ENCODE measurements at places on chromosomes 3 and 15.

- no peak for DNase-seq
Measured at GRCh38 chr15:33701304-33701696, 267.0 kb upstream of the CHRM5 start.

GRCh38 chr3:191254098-191254873, 55.2 kb downstream of the OSTN start:
- DNase-seq = no peak

DNA sequence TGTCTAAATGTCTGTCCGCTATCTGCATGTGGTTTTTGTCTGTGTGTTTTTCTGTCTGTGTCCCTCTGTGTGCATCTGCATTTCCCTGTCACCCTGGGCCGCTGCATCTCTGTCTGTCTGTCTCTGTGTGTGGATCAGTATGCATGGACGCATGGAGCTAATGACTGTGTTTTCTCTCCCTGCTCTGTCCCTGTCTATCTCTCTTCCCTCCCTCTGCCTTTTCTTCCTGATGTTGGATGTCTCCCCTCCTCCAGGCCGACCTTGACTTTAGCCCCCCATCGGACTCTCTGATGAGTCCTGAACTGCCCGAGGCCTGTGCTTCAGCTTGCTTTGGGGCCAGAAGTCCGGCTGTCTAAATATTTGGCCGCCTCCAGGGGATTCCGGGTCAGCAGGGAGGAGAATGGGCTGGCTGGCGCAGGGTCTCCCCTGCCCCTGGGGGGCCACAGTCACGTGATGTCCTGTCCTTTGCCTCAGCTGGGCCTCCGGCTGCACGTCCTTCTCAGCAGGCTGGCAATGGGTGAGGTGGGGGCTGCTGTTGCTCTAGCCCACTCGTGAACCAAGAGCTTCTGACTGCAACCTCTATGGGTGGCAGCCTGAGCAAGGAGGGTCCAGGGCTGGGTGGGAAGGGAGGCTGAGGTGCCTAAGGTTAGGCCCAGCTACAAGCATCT, 3.7 kb downstream of the SLC38A3 start:
- DNase-seq = no peak

- no peak for DNase-seq
Measured at GRCh38 chr3:9056581-9056980, 93.3 kb upstream of the RAD18 start.

- no peak for DNase-seq
Measured at GRCh38 chr3:165883117-165883516, 45.9 kb upstream of the BCHE start.

DNA sequence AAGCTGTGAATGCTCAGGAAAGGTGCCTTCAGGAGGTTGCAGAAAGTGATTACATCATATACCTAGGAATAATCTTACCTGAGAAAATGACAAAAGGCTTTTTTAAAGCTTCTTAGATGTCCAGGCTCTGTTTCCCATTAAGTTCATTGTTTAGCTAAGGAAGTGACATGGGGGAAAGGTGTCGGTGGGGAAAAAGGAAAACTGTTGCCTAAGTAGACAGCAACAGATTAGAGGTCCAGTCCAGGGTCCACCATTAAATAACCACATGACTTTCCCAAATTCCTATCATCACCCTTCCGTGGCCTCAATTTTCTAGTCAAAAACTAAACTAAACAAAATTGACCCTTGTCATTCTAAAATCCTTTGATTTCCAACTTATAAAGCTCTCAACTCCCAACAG, 4.3 kb downstream of the WWTR1 start:
- DNase-seq = no peak

GRCh38 chr3:66138336-66139313, 82.2 kb upstream of the SLC25A26 start:
- peak; percentile 38 for DNase-seq

- DNase-seq = no peak
Measured at GRCh38 chr3:67048715-67049074, 50.6 kb downstream of the KBTBD8 start.

DNA sequence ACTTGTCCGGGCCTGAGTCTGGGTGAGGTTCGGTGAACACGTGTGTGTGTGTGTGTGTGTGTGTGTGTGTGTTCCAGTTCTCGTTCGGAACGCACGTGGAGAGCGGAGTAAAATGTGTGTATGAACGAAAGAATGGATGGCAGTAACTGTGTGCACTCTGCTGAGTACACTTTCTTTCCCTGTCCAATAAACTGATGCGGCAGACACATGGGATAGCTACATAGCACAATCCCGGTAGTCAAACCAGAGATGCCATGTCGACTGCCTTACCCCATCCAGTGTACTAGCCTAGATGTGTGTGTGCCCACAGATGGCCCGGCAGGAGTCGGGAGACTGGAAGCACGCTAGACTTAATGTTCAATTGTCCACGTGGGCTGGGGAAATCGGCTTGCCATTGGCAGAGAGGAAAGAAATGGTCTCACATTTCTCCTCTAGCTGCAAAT, 507 bp upstream of the GOLIM4 start:
- DNase-seq = peak; percentile 84

- DNase-seq = no peak
Measured at GRCh38 chr15:86488046-86488445, 408.4 kb downstream of the AGBL1 start.

GRCh38 chr3:120420928-120421551, 29.8 kb downstream of the FSTL1 start:
- DNase-seq = no peak

- no peak for DNase-seq
Measured at GRCh38 chr3:180909369-180910127, 2.9 kb upstream of the FXR1 start.

- no peak for DNase-seq
Measured at GRCh38 chr3:55555873-55556618, 68.9 kb upstream of the WNT5A start.

- DNase-seq = no peak
Measured at GRCh38 chr3:13483286-13483685, 3.2 kb downstream of the HDAC11 start.

- no peak for DNase-seq
Measured at GRCh38 chr3:10292505-10293419, at the start of gene GHRL. TSS of gene GHRL (minus strand) at chr3:10292947. CDS start at chr3:10290180, 2,767 bp downstream.

DNA sequence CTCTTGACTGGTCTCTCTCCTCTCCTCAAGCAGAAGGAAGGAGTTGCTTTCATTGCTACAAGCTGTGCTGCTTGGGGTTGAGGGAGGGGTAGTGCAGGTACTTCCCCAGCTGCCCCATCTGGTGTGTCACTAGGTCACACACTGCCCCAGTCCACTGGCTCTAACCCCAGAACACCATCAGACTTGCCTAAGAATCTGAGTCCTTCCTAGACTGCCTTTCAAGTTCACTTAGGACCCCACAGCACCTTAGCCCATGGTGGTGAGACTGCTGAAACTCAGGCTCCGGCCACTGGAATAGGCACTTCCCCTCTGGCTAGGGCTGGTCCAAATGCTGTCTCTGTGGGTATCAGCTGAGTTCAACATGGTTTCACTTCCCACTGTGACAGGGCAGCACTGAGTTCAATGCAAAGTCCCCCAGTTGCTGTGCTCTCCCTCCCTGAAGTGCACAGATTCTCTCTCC, 279.7 kb upstream of the GOLGA6L4 start:
- no peak for DNase-seq

- peak; percentile 8 for DNase-seq
Measured at GRCh38 chr3:24264748-24265158, 229.9 kb downstream of the THRB start.

DNA sequence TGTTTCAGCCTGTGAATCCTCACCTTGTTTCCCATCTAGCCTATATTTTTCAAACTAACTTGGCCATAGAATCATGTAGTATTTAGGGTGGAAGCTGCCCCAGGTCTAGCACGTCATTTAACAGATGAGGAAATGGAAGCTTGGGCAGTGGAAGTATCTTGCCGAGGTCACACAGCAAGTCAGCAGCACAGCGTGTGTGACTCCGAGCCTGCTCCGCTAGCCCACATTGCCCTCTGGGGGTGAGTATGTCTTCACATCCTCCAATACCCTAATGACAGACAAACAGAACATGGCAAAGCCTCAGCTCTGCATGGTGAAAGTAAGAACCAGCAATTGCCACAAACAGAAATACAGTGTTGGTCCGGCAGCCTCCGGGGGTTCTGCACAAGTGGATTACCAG, 2.2 kb upstream of the CCR5 start:
- DNase-seq = peak; percentile 16

- DNase-seq = no peak
Measured at GRCh38 chr3:40290396-40290795, 19.1 kb upstream of the EIF1B start.

- no peak for DNase-seq
Measured at GRCh38 chr3:48236531-48236930, 4.4 kb upstream of the ZNF589 start.

GRCh38 chr3:32313723-32314473, 75.4 kb downstream of the CMTM8 start:
- peak; percentile 9 for DNase-seq

DNA sequence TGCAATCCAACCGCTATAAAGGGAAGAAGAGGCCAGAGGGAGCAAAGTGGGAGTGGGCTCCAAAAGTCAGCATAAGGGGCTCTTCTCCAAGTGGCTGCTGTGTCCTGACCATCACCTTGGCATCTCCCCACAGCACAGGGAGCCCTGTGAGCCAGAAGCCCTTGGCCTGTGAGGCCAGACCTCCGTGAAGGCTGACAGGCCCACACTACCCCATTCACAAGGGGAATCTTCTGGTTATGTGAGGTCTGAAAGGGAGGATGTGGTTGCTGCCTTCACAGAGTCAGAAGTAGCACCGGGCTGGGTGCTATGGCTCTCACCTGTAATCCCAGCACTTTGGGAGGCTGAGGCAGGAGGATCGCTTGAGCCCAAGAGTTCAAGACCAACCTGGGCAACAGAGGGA, 2.6 kb upstream of the ULK3 start:
- DNase-seq = no peak

- DNase-seq = no peak
Measured at GRCh38 chr3:5195605-5196004, 8.1 kb downstream of the EDEM1 start.

DNA sequence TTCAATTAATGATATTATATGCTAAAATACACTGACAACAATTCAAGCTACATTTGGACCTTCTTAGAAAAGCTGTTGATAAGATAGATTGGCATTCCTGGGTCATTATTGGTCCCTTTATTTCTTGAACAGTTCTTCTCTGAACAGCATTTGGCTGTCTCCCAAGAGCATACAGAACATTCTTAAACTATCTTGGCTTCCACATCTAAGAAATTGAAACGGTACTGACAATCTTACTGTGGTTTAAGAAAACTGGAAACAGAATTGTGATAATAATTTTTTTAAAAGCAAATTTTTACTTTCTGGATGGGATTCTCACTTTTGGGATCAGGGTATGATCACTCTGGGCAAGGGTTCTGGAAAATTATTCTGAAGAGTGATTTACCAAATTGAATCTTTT, 161.7 kb upstream of the ZNF385D start:
- DNase-seq = no peak

DNA sequence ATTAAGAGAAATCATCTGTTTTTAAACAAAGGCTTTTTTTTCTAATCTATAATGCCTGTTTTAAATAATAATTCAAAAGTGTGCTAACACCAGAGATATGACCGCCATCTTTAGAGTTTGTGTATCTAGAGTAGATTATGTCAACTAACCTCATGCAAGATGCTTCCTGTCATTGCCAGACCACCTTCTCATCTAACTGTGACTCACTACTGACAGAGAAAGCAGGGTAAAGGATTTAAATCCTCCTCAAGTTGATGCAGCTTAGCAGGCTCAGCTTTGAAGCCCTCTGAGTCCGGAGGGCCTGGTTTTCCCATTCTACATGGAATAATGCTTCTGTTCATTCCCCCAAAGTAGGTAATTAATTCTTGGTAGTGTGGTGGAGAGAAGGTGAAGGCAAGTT, 108.5 kb downstream of the ECT2 start:
- no peak for DNase-seq

- DNase-seq = no peak
Measured at GRCh38 chr3:95511828-95512227, 1302.6 kb upstream of the EPHA6 start.

- peak; percentile 85 for DNase-seq
Measured at GRCh38 chr3:35664460-35664919, 25.2 kb downstream of the ARPP21 start.

GRCh38 chr3:28556195-28556594, 207.6 kb upstream of the AZI2 start:
- no peak for DNase-seq

DNA sequence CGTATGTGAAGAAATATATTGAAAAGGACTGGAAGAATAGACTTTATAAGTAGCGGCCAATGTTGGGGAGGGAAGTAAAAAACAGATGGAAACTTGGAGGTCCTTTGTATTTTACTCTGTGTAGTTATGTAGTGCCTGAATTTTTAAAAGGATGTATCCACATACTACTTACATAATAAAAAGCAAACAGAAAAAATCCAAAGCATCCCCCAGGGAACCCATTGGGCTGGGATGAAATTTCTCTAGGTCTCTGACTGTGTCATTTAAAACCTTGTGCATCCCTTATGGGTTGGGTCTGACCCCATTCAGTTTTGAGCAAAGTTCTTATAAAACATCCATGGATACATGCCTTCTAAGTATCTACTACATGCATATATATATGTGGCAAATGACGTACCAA, 141.1 kb downstream of the NR1D2 start:
- no peak for DNase-seq

DNA sequence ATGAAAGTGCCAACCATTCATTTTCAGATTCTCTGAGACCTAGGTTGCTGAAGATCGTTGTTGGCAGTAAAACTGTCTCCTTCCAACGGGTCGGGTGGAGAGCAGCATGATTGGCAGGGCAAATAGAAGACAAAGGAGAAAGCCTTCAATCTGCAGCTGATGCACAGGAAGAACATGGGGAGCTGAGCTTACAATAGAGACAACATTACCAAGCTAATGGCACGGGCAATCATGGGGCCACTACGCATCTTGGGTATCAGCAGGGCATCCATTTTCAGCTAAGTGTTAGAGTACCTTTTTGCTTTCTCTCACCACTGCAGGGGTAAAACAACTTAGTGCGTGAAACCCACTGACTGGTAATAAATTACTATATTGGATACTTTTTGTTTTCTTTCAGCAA, 114.8 kb downstream of the WDR72 start:
- no peak for DNase-seq

DNA sequence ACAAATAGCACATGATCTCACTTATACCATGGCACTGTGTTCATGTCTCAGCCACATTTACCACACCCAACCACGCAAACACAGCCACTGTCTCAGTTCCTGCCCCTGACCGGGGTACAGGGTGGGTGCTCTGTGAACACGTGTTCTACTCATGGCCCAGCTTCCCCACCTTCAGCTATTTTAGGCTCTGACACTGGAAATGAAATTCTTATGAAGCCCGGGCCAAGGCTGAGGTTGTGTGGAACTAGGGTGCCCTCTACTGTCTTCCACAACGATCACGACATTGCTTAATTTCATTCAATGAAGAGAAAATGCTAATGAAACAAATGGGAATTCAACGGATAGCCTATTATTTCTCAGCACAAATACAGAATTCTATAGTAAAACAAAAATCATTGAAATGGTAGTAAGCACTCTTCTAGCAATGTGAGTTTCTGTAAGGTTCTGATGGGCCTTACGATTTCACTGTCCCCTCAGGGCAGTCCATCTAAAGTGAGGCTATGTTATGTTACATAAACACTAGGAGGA, 2.1 kb upstream of the GABRA5 start:
- DNase-seq = peak; percentile 13
